ENCODE measurements at places on chromosomes 12 and 14. TPM values are rescaled to one million over a fixed set of nuclear protein-coding genes. Genes with fewer than 3 reads are reported as not detected.

POTEM gene
- total RNA-seq, result not detected

WNT1 gene
- total RNA-seq, result not detected

CIPC gene
- 7.2 TPM for total RNA-seq

BCL11B gene
- total RNA-seq, result 0.34 TPM

BBOF1 gene
- total RNA-seq, result 5.5 TPM

GALNT16 gene
- total RNA-seq, result 3.4 TPM

SCYL2 gene
- total RNA-seq, result 15.9 TPM

GDF3 gene
- total RNA-seq, result not detected

CCT2 gene
- 282 TPM for total RNA-seq

AICDA gene
- total RNA-seq, result 0.07 TPM

OR6C3 gene
- total RNA-seq, result not detected

MSI1 gene
- 1.6 TPM for total RNA-seq

BIN2 gene
- total RNA-seq, result 0.08 TPM

TMEM229B gene
- total RNA-seq, result 0.19 TPM

PRH2 gene
- not detected for total RNA-seq

KCNC2 gene
- not detected for total RNA-seq

CLEC6A gene
- not detected for total RNA-seq

GLT1D1 gene
- total RNA-seq, result not detected

AHNAK2 gene
- total RNA-seq, result 204 TPM

SOX5 gene
- not detected for total RNA-seq

MOAP1 gene
- 10.7 TPM for total RNA-seq

NTS gene
- total RNA-seq, result 84.7 TPM
